ENCODE measurements at places on chromosomes 13 and 19.

DNA sequence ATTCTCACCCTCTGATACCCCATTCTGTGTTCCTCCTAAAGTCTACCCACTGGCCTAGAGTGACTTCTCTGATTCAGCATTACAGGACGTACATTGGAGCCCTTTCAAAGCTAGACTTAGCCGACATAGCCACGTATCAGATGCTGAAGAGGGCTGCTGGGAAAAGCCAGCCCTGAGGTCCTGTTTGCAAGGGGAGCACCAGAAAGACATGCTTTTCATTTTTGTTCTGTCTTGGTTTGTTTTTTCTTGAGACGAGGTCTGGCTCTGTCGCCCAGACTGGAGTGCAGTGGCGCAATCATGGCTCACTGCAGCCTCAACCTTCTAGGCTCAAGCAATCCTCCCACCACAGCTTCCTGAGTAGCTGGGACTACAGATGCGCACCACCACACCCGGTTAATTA, 6.3 kb upstream of the ZSWIM4 start:
- DNase-seq, result no peak

- peak; percentile 70 for DNase-seq
These were observed 897 bp downstream of the C19orf33 start for GRCh38 chr19:38304866-38305429.

GRCh38 chr19:46299695-46300094, 2.9 kb downstream of the HIF3A start:
- DNase-seq, result no peak

DNA sequence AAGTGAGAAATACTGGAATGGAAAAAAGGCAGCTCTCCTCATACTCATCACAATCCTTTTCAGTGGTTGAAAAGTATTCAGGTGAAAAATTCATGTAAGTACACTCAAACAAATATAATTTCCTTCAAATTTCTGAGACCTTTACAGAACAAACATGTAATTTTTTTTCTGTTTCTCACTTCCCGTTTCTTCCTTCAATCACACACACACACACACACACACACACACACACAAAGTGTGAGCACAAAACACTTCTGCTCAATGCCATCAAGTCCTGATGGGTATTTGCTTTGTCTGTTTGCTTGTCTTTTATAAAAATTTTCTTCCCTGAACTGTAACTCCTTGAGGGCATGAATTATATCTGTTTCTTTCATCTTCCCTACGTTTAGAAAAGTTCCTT, 110.6 kb downstream of the LIG4 start:
- no peak for DNase-seq

- DNase-seq, result peak; percentile 14
These were observed 59.6 kb upstream of the ZDHHC20 start for GRCh38 chr13:21518617-21519144.

- DNase-seq, result no peak
These were observed 9.5 kb downstream of the RUBCNL start for GRCh38 chr13:46377554-46377953.

DNA sequence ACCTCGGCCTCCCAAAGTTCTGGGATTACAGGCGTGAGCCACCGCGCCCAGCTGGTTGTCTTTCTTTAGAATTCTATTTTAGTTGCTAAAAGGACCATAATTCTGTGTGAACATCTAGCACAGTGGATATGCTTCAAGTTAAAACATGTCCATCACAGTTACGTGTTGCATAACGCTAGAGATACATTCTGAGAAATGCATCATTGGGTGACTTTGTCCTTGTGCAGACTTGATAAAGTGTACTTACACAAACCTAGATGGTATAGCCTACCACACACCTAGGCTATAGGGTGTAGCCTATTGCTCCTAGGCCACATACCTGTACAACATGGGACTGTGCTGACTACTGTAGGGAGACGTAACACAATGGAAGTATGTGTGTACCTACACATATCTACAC, 35.4 kb downstream of the DOCK9 start:
- DNase-seq, result no peak

DNA sequence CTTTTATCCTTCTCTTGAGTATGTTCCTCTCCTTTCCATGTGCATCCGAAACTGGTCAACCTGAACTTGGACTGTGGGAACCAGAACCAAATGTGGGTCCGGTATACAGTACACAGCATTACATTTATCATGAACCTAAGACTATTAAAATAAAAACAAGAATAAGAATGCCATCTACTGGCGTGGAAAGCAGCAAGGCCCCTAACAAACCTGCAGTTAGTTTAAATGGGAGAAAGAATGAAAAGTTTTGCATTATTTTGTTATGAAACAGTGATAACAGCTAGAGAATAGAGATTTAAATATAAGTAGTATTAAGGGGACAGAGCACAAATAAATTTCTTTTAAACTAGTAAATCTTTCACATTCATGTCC, 159.5 kb downstream of the RBM26 start:
- DNase-seq, result no peak

- DNase-seq, result peak; percentile 56
These were observed 919 bp upstream of the ADAMTS10 start for GRCh38 chr19:8611391-8611876.

GRCh38 chr19:55041627-55042343, 3.7 kb upstream of the GP6 start:
- no peak for DNase-seq

- DNase-seq, result peak; percentile 92
These were observed at the start of gene BCAM for GRCh38 chr19:44808463-44809371. BCAM (plus strand) TSS chr19:44809103; CDS start chr19:44809125, 22 bp downstream.

DNA sequence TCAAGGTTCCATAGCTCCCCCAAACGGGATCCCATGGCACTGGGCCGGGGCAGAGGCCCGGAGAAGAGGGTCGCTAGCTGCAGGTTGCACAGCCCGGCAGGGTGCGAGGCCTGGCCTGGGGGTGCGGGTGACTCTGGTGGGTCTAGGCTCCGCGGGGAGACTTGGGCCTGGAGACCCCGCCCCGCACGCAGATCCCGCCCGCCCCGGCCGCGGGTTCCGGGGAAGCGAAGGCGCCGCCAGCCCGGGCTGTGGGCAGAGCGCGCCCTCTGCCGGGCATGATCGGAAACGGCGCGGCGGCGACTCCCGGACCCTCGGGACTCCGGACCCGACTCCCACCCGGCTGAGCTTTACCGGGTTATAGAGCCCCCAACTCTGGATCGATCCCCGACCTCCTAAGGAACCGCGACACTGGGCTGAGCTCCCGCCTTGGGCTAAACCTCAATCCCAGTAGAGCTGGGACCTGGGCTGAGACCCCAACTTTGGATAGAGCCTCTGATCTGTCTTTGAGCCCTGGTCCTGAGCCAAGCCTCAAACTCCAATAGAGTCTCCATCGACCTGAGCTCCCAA, 3.1 kb upstream of the TNFAIP8L1 start:
- DNase-seq, result peak; percentile 74

DNA sequence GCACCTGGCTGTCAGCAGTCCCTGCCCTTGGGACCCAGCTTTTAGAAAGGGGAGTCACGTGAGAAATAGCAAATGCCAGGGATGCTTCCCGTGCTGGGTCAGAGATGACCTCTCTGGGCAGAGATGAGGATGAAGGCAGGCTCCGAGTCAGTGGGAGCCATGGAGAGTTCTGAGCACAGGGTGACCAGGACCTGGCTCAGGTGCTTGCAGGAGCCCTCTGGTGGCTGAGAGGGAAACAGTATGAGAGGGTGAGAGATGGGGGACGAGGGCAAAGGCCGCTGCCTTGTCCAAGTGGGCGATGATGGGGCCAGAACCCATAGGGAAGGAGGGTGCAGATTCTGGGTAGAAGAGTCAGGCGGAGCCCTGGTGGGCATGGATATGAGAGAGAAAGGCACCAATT, 15.8 kb downstream of the TMED1 start:
- DNase-seq, result no peak

- DNase-seq, result peak; percentile 79
These were observed at the start of gene IL27RA for GRCh38 chr19:14031719-14032480. IL27RA (plus strand) TSS chr19:14031762; CDS start chr19:14031873, 111 bp downstream.

- DNase-seq, result no peak
These were observed 289.2 kb downstream of the KLF12 start for GRCh38 chr13:73844986-73845385.

DNA sequence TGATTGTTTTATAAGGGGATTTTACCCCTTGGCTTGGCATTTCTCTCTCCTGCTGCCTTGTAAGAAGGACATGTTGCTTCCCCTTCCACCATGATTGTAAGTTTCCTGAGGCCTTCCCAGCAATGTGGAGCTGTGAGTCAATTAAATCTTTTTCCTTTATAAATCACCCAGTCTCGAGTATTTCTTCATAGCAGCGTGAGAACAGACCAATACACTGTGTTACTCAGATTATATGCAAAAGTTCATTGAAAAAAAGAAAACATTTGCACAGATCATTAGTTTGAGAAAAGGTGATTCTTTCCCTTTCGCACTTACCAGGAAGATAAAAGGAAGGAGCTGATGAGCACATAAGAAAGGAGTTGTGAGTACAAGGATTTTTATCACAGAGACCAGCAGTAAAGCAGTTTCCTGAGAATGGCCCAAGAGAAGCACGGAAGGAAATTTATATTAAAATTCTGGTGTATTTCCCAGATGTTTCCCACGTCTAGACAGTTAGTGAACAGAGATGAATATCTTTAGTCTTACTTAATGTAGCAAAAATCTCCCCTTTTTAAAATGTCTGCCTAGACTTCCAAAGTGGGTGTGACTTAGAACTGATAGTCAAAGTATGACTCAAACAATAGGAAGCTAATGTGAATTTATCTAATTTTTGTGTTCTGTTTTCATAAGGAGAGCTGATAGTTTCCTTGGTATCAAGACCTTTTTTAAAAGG, 431.8 kb upstream of the SGCG start:
- peak; percentile 26 for DNase-seq

DNA sequence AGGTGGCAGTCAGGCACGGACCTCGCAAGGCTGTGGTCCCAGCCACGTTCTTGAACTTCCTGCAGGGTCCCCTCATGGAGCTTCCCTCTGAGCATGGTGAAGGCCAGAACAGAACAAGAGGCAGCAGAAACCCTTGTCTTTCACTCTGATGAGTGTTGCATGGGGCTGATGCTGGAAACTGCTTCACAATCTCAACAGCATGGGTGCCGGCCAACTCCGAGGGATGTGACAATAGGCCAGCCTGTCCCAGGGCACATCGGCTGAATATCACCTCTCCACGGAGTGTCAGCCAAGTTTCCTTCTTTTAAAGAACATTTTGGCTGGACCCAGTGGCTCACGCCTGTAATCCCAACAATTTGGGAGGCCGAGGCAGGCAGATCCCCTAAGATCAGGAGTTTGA, 173.9 kb downstream of the FOXO1 start:
- no peak for DNase-seq

- no peak for DNase-seq
These were observed 377.0 kb downstream of the OLFM4 start for GRCh38 chr13:53405616-53406015.

DNA sequence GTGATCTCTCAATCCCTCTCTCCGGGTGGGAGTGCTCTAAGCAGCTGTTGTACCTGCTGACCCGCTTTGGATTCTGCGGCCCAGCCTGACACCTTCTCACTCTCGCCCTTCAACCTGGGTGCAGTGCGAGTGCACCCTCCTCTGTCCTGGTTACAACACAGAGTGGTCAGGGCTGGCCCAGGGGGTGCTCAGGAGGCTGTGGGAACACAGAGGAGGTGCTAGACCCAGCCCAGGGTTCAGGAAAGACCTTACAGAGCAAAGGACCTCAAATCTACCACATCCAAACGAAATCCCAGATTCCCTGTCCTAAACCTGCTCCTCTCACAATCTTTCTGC, 23.7 kb downstream of the ZNF175 start:
- no peak for DNase-seq

DNA sequence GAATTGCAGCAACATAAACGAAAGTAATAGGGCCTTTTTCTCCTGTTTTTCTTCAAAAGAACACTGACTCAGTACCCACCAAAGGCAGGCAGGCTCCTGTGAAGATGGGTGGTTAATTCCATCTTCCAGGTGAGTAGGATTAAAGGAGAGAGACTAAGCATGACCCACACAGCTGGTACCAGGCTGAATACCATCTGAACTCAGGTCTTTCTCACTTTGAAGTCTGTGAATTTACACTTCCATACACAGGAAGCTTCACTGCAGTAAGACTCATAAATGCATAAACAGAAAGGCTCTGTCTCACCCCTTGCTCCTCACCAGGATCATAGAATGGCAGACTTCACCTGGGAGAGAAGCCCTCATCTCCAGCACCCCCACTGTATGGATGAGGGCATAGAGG, 194.6 kb downstream of the KLF12 start:
- no peak for DNase-seq

DNA sequence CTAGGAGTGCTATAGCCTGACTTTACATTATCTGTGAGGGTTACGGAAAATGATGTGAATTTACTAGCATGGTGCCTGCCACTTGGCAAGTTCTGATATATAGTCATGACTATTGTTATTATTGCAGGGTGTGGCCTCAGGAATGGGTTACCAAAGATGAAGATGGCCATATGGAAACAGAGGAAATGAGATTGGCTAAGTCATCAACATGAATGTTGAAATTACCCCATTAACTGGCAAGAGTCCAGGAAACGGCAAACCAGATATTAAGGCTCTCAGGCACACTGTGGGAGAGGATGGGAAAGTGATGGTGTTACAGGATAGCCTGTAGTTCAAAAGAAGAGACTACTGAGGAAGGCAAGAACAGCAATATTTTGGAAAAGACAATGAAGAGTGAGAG, 183.3 kb downstream of the KCNRG start:
- peak; percentile 46 for DNase-seq

DNA sequence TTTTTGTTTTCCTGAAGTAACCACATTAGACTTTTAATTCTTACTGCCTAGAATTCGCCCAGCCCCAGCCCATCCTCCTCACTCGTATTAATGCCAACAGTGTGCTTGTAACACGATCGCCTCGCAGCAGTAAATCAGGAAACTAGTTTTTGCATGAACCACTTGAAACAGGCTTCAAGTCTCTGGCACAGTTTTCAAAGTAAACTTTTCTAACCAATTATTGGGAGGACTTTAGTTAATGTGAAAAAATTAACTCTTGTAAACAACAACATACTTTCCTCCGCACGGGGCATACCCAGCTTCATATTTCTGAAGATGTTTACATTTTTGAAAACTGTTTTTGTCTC, 39.2 kb downstream of the TNFRSF19 start:
- peak; percentile 97 for DNase-seq

- no peak for DNase-seq
These were observed 104.8 kb downstream of the WDFY2 start for GRCh38 chr13:51688937-51689662.

- DNase-seq, result no peak
These were observed 41.1 kb downstream of the GPR12 start for GRCh38 chr13:26719356-26719945.

DNA sequence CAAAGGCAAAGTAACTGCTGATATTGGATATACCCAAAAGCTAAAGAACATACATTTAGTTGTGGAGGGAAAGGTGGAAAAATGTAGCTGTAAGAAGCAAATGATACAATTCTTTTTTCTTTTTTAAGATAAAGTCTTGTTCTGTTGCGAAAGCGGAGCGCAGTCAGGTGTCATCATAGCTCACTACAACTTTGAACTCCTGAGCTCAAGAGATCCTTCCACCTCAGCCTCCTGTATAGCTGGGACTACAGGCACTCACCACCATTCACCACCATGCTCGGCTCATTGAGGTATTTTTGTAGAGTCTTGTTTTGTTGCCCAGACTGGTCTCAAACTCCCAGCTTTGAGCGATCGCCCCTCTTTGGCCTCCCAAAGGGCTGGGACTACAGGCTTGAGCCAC, 38.0 kb downstream of the TBC1D4 start:
- DNase-seq, result no peak
